Breast epithelium (tissue), 4 donors: ENCODE measurements at places on chromosomes 12 and 14. TPM values are rescaled to one million over a fixed set of nuclear protein-coding genes. Genes with fewer than 3 reads are reported as not detected.

The AQP5 gene
- total RNA-seq: 3.1 TPM

- H3K27ac ChIP-seq: peak overlapping the region; percentile 34
- H3K36me3 ChIP-seq: no peaks in the 10 kb centered on the region
- no peak for DNase-seq
Observed at GRCh38 chr12:62250671-62251608, 9.3 kb upstream of the USP15 start.

DNA sequence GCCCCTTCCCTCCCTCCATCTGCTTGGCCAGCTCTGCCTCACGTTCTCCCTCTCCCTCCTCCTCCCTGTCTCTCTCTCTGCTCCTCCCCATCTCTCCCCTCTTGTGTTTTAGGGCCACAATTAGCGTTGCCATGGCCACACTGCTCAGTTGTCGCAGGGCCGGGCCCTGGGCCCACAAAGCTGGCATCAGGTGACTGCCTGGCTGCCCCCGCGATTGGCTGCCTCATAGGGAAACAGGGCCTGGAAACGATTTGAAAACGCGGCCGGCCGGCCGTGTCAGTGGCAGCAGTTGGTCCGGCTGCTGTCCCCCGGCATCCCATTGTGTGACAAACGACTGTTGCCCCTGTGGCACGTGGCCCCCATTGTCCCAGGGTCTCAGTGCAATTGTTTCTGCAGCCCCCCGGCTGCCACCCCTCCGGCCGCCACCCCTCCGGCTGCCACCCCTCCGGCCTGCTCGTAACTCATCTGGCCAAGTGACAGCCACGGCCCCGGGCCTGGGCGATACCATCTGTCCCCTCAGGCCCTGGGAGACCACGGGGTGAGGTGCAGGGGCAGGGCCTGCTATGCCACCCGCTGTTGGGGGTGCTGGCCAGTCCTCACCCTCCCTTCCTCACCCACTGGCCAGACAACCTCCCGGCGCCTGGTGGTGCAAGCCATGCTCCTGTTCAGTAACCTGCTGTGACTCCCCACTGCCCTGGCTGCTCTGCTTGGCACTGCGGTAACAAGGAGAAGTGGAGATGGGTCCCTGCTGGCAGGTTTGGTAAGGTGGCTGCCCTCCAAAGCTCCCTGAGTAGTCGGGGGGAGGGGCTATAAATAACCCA lies 17.4 kb downstream of the FOXN4 start:
- H3K27ac ChIP-seq: no peak overlapping the region
- peak overlapping the region; percentile 41 for H3K4me3 ChIP-seq
- no peaks in the 10 kb centered on the region for H3K36me3 ChIP-seq
- H3K27me3 ChIP-seq: peaks cover 6% of the 10 kb centered on the region

DNA sequence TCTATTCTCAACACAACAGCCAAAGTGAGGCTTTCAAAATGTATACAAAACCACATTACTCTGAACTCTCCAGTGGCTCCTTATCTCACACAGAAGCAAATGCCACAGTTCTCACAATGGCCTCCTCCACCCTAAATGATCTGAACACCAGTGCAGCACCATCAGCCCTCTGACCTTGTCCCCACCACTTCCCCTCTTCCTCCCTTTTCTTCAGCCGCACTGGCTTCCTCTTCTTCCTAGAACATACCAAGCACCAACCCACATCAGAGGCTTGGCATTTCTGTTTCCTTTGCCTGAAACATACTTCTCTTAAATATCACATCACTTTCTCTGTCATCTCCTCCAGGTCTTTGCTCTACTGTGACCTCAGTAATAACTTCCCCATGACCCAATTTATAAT lies 66.3 kb downstream of the GPR135 start:
- DNase-seq: no peak
- H3K4me3 ChIP-seq: no peak overlapping the region
- H3K27ac ChIP-seq: no peak overlapping the region
- no peaks in the 10 kb centered on the region for H3K4me1 ChIP-seq
- no peaks in the 10 kb centered on the region for H3K36me3 ChIP-seq
- H3K27me3 ChIP-seq: no peaks in the 10 kb centered on the region

DNA sequence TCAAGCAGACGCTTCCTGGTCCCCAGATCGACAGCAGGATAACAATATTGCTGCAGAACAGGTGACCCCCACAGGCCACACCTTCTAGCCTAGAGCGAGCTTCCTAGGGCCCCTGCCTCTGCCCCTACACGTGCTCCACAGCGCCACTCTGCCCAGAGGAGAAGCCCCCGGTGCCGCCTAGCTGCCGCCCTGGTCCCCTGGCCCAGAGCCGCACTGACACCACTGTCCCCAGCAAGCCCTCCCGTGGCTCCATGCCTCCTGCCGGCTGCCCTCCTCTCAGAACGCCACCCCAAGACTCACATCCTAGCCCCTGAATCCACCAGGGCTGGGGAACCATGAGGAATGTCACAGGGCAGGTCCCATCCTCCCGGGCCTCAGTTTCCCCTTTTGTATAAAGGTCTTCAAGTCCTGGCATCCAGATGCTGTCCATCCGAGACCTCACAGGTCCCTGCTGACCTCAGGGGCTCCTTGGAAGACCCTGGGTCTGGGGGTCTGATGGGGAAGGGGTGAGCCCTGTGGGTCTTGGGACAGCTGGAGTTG lies 31.0 kb downstream of the JAG2 start:
- no peak overlapping the region for H3K4me3 ChIP-seq
- DNase-seq: no peak
- H3K27ac ChIP-seq: no peak overlapping the region
- no peaks in the 10 kb centered on the region for H3K27me3 ChIP-seq

DNA sequence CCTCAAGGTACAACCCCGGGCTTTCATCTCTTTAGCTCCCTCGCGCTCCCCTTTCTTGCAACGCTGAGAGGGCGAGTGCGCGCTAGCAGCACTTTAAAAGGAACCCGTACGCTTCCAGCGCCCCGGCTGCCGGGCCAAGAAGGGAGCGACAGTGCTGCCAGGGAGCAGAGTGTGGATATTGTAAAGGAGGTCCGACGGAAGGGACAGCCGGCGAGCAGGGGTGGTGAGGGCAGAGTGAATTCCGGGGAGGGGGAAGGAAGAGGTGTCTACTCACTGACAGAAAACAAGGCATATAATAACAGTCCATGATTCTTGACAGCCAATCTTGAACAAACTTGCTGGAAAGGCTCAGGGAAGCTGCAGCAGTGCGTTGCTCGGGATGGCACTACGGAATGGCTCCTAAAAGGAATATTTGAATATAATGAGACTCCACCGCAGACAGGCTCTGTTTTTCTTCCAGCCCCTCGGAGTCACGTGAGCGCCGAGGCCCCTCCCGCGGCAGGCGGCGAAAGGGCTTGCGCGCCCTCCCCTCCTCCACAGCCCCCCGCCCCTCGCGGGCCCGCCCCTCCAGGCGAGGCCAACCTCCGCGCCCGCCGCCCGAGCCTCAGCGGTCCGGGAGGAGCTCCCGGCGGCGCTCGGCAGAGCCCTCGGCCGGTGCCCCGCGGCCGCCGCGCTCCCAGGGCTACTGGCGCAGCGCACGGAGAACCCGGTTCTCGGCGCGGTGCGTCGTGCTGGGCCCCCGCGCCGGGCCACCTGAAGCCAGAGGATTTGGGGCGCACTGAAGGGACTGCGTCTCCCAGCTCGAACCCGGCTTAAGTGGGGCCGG lies 3.4 kb downstream of the BMP4 start:
- peak; percentile 72 for DNase-seq
- no peaks in the 10 kb centered on the region for H3K27me3 ChIP-seq
- peak overlapping the region; percentile 68 for H3K4me3 ChIP-seq
- no peaks in the 10 kb centered on the region for H3K4me1 ChIP-seq
